ENCODE measurements at places on chromosomes 2 and 18.

DNA sequence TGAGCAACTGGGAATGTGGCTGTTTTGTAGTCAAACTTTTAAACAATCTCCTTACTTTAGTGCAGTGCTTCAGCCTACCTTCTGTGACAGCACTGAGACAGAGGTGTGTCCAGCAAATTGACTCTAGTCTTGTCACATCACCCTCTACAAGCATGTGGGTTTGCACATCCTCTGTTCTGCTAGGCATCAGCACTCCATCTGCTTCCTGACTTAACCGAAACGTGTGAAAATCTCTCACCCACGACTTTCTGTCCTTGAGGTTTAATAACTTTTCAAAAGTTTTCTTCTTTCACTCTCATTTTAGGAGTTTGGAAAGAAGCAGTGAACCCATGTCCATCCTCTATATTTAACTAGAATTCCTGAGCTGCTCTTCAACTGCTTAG lies 42.6 kb downstream of the TTR start:
- no peak for DNase-seq

GRCh38 chr2:38601463-38602135 lies 1.1 kb downstream of the HNRNPLL start:
- peak; percentile 14 for DNase-seq

- no peak for DNase-seq
These were observed 291.8 kb downstream of the ICOS start for GRCh38 chr2:204228169-204228886.

DNA sequence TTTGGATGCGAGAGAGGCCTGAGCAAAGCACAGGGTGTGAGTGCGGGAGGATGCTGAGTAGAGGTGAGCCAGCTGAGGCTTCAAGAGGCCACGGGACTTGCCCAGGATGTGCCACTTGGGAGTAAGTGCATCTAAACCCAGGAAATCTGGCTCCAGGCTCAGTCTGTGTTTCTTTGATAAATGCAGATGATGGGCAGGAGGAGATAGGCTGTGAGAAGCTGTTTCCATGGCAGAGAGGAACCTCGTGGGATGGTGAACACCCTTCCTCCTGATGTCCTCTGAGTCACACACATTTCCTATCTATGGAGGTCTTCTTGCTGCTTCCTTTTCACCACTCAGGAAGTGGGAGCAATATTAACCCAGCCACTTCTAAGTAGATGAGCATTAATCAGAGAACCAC lies 38.4 kb upstream of the CELF4 start:
- DNase-seq, result no peak

- no peak for DNase-seq
These were observed 18.7 kb upstream of the TFCP2L1 start for GRCh38 chr2:121303531-121304263.

DNA sequence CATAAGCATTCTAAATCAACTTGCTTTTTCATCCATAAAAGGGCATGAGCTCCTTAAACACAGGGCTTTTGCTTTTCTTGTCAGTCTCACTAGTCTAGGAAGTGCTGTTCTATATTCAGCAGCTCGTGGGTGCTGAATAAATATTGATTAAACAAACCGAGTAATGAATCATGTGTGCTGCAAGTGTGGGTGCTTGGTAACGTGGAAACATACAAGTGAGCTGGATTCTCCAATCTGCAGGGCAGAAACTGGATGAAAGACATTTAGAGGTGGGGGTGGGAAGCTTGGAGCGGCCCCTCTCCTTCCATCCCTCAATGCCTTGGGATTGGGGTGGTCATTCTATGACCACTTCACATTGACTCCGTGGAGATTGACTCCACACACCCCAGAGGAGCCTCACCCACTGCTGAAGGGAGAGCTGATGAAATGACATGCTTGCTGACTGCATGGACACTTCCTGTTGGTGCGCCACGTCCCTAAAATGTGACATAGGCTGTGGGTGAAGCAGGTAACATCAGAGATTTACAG lies 114.6 kb downstream of the DOCK10 start:
- DNase-seq, result no peak

DNA sequence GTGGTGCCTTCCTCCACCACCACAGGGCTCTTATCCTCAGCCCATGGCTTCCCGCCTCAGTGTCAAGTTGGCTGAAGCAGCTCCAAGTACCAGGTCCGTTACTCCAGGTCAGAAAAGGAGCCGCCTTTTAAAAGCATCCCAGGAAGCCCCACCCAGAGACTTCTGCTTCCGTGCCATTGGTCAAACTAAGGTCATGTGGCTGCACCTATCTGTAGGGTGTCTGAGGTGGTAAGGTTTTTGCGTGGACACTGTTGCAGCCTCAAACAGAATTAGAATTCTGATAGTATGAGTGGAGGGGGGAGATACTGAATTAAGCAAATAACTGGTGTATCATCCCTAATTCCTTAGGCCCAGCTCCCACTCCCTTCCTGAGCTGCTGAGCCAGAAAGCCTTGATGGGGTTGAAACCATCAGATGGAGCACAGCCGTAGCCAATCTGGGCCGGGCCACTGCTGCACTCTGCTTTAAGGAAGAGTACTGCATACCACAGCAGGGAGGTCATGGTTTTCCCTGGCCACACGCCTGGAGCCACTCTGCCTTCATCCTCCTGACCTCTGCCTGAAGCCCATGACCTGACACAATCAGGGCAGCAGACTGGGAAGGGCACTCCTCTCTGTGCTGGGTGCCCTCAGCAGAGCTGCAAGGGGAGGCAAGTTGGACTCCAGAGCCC lies 8.4 kb downstream of the TMEM247 start:
- DNase-seq, result no peak

DNA sequence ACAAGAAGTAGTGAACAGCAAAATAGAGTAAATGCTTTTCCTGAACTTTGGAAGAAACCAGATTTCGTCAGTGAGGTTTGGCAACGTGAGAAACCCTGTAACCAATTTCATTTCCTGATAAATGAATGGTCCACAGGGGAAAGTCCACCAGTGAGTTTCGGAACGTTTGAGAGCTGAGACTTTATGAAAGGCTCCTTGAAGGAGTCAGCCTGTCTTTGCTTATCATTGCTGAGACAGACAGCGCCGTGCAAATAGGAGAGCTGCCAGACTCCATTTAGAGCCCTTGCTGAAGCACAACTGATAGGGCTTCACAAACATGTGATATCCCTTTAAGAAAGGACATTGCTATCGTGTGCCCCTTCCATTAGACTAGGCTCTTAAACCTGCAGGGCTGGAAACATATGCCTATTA lies 121.8 kb upstream of the SMAD7 start:
- DNase-seq, result no peak

GRCh38 chr2:36027616-36028015 lies 328.0 kb upstream of the CRIM1 start:
- no peak for DNase-seq

GRCh38 chr18:38077229-38077628 lies 511.6 kb upstream of the CELF4 start:
- DNase-seq, result no peak

DNA sequence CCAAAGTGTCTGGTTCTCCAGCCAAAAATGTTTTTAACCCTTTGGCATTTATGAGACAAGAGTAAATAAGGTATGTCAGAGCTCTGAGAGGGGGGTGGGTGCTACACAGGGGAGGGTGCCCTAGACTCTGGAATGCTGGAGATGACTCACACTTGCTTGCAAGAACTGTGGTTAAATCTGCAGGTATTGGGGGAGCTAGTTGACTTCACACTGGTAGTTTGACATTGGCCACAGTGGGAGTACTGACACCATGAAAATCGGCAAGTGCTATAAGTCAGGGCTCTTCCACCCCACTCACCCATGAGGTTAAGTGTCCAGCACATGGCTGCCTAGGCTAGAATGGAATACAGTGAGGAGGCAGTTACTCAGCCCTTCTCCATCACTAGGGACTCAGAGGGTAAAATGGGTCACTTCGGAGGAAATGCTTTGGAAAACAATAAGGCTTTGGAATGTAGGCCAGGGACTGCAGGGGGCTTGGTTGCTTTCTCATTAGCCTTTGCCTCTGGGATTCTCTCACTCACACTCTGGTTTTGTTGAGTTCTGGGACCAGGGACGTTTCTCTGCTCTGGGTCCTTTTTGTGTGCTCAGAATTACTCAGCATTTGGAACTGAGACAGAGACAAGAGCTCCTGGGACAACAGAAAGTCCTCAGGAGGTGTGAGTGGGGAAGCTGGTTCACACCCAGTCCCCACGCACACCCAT lies 91.6 kb downstream of the ACKR3 start:
- DNase-seq, result no peak

- no peak for DNase-seq
These were observed 82.6 kb downstream of the CERKL start for GRCh38 chr2:181574321-181574720.

- DNase-seq, result no peak
These were observed 120.0 kb upstream of the RBMS1 start for GRCh38 chr2:160613466-160614153.

DNA sequence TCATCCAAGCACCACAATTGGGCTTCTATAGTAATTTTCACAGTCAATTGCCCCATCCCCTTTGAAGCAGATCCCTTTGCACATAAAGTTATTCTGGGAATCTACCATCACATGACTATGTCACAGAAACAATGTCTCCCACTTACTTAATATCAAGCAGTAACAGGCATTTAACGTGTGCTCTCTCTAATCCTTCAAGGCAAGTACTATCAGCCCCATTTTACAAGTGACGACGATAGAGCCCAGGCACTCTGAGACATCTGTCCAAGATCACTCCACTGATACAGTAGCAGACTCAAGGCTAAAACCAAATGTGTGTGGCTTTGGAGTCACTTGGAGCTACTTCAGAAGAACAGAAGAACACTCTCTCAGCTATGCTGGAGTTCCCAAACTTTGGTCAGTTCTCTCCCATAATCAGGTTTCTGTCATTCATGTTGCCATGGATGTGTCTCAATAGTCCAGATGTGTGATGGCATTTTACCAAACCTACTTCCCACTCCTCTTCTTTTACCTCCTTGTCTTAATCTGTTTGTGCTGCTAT lies 39.7 kb downstream of the PID1 start:
- no peak for DNase-seq

- no peak for DNase-seq
These were observed 450.2 kb upstream of the NRP2 start for GRCh38 chr2:205232086-205232485.

- no peak for DNase-seq
These were observed 145.0 kb downstream of the PRKCE start for GRCh38 chr2:45796500-45796899.

DNA sequence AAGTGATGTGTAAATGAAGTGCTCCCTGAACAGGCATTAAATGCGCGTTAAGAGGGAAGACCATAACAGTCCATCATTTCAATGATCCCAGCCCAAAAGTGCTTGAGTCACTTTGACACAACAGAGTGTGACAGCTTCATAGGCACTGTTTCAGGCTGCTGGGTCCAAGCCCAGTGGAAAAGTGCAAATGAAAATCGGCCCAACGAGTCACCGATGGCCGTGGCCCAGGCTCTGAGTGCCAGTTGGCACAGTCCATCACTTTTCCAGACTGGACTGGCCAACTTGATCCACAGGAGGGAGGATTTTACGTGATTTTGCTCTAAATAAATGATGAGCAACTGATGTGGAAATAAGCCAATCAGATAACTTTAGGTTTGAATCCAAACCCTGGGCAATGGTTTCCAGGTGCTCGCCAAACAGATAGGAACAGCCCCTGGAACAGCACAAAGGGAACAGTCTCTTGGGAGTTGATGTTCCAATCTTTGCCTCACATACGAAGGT lies 114.0 kb downstream of the SP3 start:
- no peak for DNase-seq

- peak; percentile 20 for DNase-seq
These were observed 158.2 kb downstream of the MGAT5 start for GRCh38 chr2:134411828-134412638.

DNA sequence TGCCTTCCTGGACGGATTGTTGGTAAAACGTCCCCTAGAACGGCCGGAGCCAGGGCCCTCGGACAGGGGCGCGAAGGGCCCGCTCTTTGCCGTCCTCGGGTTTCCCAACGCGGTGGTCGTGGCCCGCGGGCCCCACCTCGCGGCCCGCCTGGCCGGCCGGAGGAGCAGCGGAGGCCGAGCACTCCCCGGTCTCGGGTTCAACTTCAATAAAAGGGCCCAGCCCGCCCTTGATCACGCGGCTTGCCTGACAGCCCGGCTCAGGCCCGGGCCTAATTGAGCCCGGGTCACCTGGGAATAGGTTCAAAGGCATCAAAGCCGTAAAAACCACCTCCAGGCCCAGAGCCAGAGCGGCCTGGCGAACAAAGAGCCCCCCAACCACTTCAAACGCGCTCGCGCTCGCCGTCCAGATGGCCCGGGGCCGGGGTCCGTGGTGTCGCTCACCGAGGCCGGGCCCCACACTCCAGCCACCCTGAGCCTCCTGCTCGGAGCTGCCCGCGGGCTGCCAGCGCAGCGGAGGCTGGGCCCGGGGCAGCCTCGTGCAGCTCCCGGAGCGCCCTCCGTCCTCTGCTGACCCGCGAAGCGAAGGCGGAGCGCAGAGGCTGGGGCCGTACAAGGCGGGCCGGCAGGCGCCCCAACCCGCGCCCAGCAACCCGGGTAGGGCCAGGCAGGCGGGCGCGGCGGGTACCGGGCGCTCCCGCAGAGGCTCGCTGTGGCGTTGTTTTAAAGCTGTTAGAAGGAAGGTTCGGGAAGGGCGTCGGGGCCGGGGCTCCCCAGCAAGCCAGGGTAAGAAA lies 1.1 kb upstream of the TWIST2 start:
- DNase-seq, result no peak
